ENCODE measurements at places on chromosomes 6 and 20.

DNA sequence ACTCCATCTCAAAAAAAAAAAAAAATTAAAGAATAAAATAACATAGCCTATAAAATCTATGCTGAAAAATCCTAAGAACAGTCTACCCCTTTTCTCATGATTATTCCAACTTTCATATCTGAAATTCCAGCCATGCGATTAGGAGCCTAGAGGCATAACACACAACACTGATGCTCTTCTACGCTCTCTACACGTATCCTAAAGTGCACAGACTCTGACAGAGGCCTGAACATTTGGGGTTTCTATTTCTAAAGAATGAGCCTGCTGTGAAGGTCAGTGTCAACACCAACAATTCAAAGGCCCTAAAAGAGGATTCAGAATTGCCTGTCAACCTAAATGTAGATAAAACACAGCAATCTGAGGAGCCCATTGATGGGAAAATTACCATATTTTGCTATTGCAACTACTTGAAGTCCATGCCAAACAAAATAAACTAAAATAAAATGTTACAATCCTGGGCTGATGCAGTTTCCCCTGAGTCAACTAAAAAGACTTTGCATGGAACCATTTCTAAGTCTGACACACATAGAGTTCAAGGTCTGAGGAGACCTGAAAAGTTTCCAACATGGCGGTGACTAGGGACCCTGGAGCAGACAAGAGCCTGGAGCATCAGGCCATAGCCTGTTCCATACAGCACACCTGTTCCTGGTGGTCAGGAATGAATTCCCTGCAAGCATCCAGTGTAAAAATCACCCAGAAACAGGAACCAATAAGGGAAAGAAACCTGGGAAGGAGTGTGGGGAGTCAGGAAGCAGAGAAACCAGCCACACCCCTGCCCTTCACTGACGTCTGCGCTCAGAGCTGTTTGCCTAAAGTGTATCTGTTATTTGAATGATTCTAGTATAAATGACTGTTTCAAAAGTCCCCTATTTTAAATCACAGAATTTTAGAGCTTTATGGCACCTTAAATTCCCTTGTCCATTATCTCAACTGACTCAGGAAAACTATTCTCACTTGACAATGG lies 11.8 kb downstream of the NINL start:
- DNase-seq, result no peak

DNA sequence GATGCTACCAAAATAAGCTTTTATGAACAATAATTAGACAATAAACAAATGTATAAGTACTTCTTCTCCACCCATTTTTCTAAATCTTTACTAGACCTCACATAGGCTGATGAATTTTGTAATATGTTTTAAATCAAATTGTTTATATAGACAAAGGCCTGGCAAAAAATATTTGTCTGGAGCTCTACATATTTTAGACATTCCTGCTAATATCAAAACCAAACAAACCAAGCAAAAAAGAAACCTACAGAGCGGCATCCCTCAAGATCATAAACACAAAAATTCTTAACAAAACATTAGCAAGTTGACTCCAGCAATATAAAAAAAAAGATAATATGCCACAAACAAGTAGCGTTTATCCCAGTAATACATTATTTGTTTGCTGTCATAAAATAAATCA lies 87.2 kb downstream of the ADAT2 start:
- no peak for DNase-seq

GRCh38 chr6:152206072-152206818 lies 398.8 kb downstream of the ESR1 start:
- DNase-seq, result peak; percentile 29

DNA sequence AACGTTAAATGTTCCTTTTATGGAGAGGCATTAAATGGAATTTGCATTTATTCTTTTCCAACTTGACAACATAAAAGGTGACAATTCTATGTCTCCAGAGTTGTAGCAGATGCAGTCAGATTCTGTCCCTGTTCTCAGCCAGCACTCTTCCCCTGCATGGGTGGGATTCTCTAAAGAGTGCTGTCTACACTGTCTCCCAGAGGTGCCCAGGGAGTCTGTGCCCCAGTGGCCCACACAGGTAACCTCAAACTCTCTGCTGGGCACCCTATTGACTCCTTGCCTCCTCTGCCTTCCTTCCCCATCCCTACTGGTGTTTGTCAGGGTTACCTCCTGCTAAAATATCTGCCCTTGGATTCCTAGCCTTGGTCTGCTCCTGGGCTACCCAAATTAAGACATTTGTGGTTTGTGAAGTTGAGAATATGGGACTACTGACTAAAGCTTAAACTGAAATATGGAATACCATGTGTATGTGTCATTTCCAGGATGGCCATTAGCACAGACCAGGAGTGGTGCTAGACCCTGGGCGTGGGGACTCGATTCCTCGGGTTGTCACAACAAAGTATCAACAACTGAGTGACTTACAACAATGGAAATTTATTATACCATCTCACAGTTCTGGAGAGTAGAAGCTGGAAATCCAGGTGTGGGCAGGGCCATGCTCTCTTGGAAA lies 284.7 kb downstream of the CDH26 start:
- DNase-seq, result no peak

GRCh38 chr6:2097464-2097863 lies 147.9 kb downstream of the GMDS start:
- DNase-seq, result no peak

DNA sequence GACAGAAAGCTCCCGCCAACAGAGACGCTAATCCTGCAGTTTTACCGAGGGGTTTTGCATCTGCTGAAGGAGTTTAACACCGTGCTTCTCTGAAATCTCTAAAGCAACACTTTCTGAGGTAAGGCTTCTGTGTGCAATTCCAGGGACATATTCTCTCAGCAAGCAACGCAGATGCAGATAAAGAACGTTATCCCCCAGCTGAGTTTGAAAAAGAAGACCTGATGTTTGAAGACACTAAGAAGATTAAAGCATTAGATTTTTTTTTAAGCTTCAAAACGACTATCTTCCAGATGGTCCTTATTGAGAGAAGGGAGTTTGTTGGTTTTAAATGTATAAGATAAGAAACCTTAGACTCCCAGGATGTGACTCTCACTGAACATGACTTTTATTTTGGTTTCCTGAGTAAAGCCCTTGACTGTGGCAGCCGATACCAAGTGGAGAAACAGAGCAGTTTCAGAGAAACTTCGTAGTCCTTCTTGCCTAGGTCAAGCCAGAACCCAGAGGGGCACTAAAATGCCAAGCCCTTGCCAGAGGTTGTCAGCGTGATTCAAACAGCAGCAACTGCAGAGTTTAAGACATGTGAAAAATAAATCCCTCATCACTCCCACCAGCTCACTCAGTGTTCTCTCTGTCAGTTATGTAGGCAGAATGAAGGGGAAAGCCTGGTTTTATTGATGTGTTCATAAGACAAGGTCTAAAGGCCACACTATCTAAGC lies 353.3 kb upstream of the CNR1 start:
- no peak for DNase-seq

DNA sequence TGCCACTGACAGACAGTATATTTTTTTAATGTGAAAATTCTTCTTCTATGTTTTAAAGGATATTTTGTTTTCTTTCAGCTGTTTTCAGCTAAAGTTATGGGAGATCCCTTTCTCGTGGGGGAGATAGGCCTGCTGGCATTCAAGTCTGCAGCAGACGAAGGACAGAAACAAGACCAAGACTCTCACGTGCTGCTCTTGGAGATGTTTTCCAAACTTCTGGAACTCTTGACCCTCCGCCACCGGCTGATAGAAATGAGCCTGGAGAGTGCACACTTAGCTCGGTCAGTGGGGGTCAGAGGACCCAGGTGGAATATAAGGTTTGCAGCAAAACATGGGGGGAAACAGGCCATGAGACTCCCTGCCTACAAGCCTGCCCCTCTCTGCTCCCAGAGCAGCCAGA lies 120.5 kb downstream of the CD164 start:
- DNase-seq, result no peak

- DNase-seq, result no peak
Observed at GRCh38 chr6:79538106-79538971, 1.1 kb upstream of the LCA5 start.

GRCh38 chr20:40262219-40262618 lies 426.8 kb downstream of the MAFB start:
- no peak for DNase-seq

GRCh38 chr20:53639647-53640440 lies 46.2 kb upstream of the ZNF217 start:
- DNase-seq, result no peak

DNA sequence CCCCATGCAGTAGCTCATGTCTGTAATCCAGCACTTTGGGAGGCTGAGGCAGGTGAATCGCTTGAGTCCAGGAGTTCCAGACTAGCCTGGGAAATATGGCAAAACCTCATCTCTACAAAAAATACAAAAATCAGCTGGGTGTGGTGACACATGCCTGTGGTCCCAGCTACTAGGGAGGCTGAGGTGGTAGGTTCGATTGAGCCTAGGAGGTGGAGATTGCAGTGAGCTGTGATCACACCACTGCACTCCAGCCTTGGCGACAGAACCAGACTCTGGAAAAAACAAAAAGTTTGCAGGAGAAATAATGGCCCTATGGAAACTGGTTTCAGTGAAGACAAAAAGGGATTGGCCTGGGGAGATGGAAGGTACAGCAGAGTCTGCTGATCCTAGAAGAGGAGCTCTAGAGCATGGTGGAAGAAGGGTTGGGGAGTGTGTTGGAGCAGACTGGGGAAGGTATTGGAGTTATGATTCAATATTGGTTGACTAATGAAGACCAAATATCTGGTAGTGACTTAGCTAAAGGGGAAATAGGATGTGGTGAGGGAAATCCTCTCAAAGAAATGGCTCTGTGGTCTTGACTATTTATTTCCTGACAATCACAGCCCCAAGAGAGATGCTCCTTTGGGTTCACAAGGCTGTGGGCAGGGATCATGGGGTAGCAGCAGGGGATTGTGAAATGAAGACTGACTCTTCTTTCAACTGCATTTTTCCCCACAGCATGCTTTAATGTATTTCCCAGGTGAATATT lies 281.9 kb downstream of the UTRN start:
- no peak for DNase-seq

GRCh38 chr6:2615251-2615650 lies 135.5 kb downstream of the MYLK4 start:
- DNase-seq, result no peak

Data from activated CD4-positive, alpha-beta T cell treated with anti-CD3 and anti-CD28 coated beads for 24 hours (primary cell).